ENCODE measurements at places on chromosomes 13 and 19. TPM values are rescaled to one million over a fixed set of nuclear protein-coding genes. Genes with fewer than 3 reads are reported as not detected.

The ADAMTS10 gene
- 78.6 TPM for total RNA-seq

The BEST2 gene
- not detected for total RNA-seq

The ZNF223 gene
- total RNA-seq, result 8.3 TPM

The TRPM4 gene
- total RNA-seq, result 39.2 TPM

The LYPD3 gene
- total RNA-seq, result 0.70 TPM

The GNG7 gene
- 6.3 TPM for total RNA-seq

The CEACAM19 gene
- total RNA-seq, result 4.1 TPM

The RNF225 gene
- total RNA-seq, result not detected

The WDR88 gene
- 0.18 TPM for total RNA-seq

The CYTH2 gene
- 52.6 TPM for total RNA-seq

The ZNF177 gene
- 7.1 TPM for total RNA-seq

The SIAH3 gene
- 0.99 TPM for total RNA-seq

The ARRDC5 gene
- 0.41 TPM for total RNA-seq

The SULT2A1 gene
- total RNA-seq, result 0.41 TPM

The MRI1 gene
- 67.3 TPM for total RNA-seq

The ZNF534 gene
- 0.47 TPM for total RNA-seq

The ONECUT3 gene
- not detected for total RNA-seq

The ZNF613 gene
- total RNA-seq, result 9.5 TPM

The IRGC gene
- not detected for total RNA-seq

The LSR gene
- 59.6 TPM for total RNA-seq

The SIGLEC10 gene
- 2.4 TPM for total RNA-seq

The ANGPTL4 gene
- total RNA-seq, result 5.0 TPM

The GDF15 gene
- 139 TPM for total RNA-seq

The METTL21C gene
- total RNA-seq, result 0.82 TPM

The PRRG2 gene
- 5.0 TPM for total RNA-seq

Measured in metanephros (tissue), 2 donors.